HCT116 (cell line): ENCODE measurements at places on chromosomes 2 and 18.

GRCh38 chr2:10518470-10519393 is 70.6 kb upstream of the ODC1 start:
- no peak for DNase-seq

DNA sequence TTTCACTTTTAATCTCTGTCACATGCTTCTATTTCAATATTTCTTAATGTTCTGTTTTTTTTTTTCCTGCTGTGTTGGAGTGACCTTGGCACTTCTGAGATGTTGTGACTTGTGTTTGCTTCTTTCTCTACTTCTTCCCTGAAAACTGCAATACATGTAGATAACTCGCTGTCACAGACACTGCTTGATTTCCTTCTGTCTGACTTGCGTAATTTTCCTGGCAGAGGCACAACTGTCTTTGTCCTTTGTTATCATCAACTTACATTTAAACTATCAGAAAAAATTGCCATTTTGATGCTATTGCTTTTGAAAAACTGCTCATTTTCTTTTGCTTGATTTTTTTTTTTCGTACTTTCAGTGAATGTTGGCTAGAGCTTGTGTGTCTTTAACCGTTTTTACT is 69.0 kb downstream of the BABAM2 start:
- DNase-seq, result no peak

DNA sequence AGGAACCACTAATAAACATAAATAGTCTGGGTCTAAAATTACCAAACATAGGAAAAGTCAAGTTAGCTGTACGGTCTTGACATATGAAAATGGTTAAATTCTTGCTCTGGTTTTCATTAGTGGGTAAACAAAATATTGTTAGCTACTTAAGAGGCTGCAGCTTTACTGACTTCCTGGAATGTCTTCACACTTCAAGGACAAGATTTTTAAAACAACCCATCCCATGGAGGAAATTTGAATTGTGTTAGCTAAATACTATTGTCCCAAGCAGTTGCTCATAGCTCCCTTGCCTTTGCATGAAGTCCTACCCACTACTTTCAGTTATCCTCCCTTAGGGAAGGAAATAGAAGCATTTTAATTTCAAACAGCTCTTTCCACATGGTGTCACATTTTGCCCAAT is 128.5 kb downstream of the EPHA4 start:
- DNase-seq, result no peak

DNA sequence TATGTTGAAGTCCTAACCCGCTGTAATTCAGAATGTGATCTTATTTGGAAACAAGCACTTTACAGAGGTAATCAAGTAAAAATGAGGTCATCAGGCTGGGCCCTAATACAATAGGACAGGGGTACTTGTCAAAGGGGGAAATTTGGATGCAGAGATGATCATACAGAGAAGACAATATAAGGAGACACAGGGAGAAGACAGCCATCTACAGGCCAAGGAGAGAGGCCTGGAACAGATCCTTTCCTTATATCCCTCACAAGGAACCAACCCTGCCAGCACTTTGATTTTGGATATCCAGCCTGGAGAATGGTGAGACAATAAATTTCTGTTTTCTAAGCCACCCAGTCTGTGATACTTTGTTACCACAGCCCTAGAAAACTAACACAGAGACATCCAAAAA is 104.3 kb downstream of the METTL4 start:
- DNase-seq, result no peak

GRCh38 chr18:61842146-61842545 is 50.7 kb downstream of the RNF152 start:
- DNase-seq, result no peak

- no peak for DNase-seq
Observed at GRCh38 chr2:56648802-56649201, 465.0 kb downstream of the CCDC85A start.

GRCh38 chr2:125591954-125592353 is 1064.0 kb upstream of the GYPC start:
- no peak for DNase-seq

DNA sequence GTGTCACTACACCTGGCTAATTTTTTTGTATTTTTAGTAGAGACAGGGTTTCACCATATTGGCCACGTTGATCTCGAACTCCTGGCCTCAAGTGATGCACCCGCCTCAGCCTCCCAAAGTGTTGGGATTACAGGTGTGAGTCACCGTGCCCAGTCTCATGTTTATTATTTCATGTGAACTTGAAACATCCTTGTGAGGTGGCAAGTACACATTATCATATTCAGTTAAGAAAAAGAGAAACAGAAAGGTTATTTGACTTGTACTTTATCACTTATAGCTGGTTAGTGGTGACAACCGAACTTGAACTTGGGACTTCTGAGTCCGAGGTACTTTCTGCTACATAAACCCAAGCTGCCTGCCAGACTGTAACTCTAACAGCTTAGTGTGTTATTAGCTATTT is 24.4 kb downstream of the ABHD3 start:
- DNase-seq, result no peak

GRCh38 chr2:207133820-207134519 is 31.8 kb downstream of the KLF7 start:
- no peak for DNase-seq

GRCh38 chr2:18404708-18405107 is 155.7 kb downstream of the RDH14 start:
- peak; percentile 12 for DNase-seq

GRCh38 chr18:27839141-27839540 is 337.8 kb downstream of the CDH2 start:
- DNase-seq, result no peak

- no peak for DNase-seq
Observed at GRCh38 chr2:41932241-41933045, 115.4 kb upstream of the PKDCC start.

DNA sequence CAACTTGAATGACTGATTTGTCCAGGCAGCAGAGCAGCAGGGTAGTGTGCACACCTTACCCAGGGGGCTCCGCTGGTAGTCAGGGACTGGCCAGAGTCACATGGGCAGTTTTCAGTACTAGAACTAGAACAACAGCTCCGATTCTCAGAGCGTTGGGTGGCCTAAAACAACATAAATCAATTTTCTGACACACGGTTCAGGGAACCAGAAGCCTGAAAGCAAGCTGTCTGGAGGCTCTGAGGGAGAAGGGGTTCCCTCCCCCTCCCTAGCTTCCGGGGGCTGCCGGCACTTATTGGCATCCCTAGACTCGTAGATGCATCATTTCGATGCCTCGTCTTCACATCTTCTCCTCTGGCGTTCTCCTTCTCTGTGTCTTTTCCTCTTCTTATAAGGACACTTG is 13.4 kb upstream of the ITGB6 start:
- no peak for DNase-seq

DNA sequence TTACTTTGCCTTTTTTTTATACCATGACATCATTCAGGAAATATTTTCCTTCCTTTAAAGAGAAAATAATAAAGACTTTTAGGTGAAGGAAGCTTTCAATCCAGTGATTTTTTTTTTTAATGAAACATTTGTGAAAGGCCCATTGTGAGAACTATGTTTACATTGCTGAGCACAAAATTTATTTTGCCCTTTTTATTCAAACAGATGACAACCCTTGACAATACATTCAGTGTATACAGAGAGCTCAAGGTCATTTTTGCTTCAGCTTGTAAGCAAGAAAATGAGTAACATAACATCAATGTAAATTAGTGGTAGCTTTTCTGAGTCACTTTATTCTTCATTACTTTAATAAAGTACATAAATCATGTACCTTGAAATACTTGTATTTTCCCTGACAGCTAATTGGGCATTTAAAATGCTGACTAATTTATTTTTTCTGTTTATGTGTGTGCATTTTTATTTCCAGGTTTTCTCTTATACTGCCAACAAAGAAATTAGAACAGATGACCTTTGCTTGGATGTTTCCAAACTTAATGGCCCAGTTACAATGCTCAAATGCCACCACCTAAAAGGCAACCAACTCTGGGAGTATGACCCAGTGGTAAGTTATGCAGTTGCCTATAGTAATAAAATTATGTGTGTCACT is 121.6 kb downstream of the GALNT1 start:
- DNase-seq, result no peak

DNA sequence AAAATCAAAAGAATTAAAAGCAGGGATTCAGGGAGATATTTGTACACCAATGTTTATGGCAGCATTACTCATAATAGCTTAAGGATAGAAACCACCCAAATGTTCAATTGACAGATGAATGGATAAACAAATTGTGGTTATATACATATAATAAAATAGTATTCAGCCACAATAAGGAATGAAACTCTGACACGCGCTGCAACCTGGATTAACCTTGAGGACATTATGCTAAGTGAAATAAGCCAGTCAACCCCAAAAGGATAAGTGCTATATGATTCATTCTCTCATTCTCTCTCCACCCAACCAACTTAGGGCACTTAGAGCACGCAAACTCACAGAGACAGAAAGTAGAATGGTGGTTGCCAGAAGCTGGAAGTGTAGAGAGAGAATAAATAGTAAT is 216.8 kb upstream of the SLC14A2 start:
- DNase-seq, result no peak

GRCh38 chr2:42009657-42010580 is 37.9 kb upstream of the PKDCC start:
- DNase-seq, result no peak

GRCh38 chr18:55407774-55408535 is 180.0 kb downstream of the TCF4 start:
- no peak for DNase-seq

DNA sequence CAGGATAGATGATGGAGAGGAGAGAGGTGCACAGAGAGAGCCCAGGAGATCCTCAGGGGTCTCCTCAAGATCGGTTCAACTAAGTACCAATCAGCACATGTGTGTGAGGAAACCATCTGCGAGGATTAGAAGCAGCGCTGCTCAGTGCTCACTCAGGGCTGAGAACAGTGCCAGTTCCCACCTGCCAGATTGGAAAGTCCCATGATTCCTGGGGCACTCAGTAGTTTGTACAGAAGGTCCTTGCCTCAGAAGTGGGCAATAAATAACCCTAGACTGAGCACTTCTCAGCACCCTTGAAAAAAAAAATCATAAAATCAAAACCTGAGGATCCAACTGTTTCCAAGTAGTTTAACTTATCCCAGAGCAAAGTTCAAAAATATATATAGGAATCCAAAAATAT is 53.8 kb downstream of the SEMA4F start:
- DNase-seq, result no peak

- no peak for DNase-seq
Observed at GRCh38 chr2:67142071-67142470, 255.1 kb upstream of the ETAA1 start.

DNA sequence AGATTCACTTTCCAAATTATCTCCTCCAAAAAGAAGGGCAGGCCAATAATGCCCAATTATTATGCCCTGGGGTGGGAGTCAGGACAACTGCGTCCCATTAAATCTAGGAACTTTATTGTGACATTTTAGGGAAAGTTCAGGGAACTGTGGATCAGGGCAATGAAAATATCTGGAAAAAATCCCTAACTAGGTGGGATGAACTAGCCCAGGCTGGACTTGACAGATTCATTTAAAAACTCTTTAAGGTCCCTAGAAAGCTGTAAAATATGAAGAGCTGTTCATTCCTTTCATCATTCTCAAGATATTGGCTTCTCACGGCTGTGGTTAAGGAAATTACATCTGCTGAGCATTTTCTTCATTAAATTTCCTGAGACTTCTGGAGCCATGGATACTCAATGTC is 8.2 kb downstream of the CREG2 start:
- DNase-seq, result no peak

DNA sequence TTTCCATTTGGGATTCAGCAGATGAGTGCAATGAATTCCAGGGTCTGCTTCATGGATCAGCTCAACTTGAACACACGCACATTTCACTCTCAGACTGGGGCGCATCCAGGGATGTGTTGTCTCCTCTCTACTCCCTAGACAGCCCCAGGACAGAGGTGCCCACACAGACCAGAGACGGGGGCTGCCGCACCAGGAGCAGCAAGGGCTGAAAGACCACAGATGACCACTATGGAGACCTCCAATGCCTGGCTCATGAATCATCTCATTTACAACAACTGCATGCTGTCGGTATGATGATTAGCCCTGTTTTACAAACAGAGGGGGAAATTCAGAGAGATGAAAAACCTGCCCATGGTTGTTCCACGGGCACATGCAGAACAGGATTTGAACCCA is 63.1 kb downstream of the CYP26B1 start:
- DNase-seq, result no peak

GRCh38 chr2:99809259-99809900 is 319.6 kb upstream of the REV1 start:
- no peak for DNase-seq

DNA sequence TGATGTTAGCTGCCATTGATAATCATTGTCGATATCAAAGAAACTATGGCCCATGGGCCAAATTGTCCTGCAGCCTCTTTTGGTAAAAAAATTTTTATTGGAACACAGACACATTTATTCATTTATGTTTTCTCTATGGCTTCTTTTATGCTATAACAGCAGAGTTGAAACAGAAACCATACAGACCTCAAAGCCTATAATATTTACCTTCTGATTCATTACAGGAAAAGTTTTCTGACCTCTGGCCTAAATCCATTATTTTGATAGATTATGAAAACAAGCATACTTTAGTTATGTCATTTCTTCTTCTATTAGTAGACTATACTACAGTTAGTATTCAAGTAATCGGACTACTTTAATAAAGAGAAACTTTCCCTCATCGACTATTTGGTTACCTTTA is 349.7 kb upstream of the GALNT5 start:
- DNase-seq, result no peak
